Cardiac muscle cell (in vitro differentiated cells and primary cell): ENCODE measurements at places on chromosomes 13 and 19. TPM values are rescaled to one million over a fixed set of nuclear protein-coding genes. Genes with fewer than 3 reads are reported as not detected.
A peak's percentile ranks its signal among the peaks of the same experiment; 100 is the strongest.

Gene PAK4
- polyA plus RNA-seq = 32.5 and 62.2 TPM in 2 replicates

Gene FUT1
- not detected in 2 replicates for polyA plus RNA-seq

Gene KISS1R
- 1.9 and 3.2 TPM in 2 replicates for polyA plus RNA-seq

Gene ZNF28
- polyA plus RNA-seq = 11.7 and 13.4 TPM in 2 replicates

Gene LILRB1
- polyA plus RNA-seq = not detected in 2 replicates

Gene SPACA6
- 11.0 and 16.5 TPM in 2 replicates for polyA plus RNA-seq

Gene CYP2S1
- polyA plus RNA-seq = 0.60 and 2.3 TPM in 2 replicates

Gene GGN
- polyA plus RNA-seq = 1.2 and 3.4 TPM in 2 replicates

Gene ZNF492
- not detected in 2 replicates for polyA plus RNA-seq

- no peaks in the 10 kb centered on the region for H3K36me3 ChIP-seq
- no peaks in the 10 kb centered on the region for H3K27me3 ChIP-seq
- peaks cover 4% of the 10 kb centered on the region for H3K4me1 ChIP-seq
- no peak for DNase-seq
- no peak overlapping the region for H3K4me3 ChIP-seq
Measured at GRCh38 chr13:113996081-113996911, 22.4 kb upstream of the C13orf46 start.

DNA sequence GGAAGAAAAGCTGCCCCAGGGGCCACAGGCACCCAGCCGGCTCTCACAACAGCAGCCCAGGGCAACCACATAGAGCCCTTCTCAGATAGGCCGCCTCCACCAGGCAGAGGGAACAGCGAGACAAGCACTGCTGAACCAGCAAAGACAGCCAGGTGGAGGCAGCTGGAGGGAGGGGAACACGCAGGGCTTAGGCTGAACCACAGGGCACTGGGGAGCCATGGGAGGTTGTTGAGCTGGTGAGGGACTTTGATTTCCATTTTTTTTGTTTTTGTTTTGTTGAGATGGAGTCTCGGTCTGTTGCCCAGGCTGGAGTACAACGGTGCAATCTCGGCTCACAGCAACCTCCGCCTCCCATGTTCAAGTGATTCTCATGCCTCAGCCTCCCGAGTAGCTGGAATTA is 3.5 kb downstream of the GAMT start:
- no peaks in the 10 kb centered on the region for H3K27me3 ChIP-seq
- H3K4me3 ChIP-seq = no peak overlapping the region
- DNase-seq = no peak
- peaks cover 2% of the 10 kb centered on the region for H3K36me3 ChIP-seq

- H3K36me3 ChIP-seq = no peaks in the 10 kb centered on the region
- peak overlapping the region; percentile 66 for H3K27ac ChIP-seq
- no peaks in the 10 kb centered on the region for H3K27me3 ChIP-seq
- DNase-seq = peak; percentile 91
- H3K4me3 ChIP-seq = no peak overlapping the region
- H3K4me1 ChIP-seq = no peaks in the 10 kb centered on the region
Measured at GRCh38 chr19:49672131-49672919, 4.7 kb upstream of the PRMT1 start.

- no peaks in the 10 kb centered on the region for H3K36me3 ChIP-seq
- no peaks in the 10 kb centered on the region for H3K4me1 ChIP-seq
- no peak overlapping the region for H3K4me3 ChIP-seq
- H3K27me3 ChIP-seq = no peaks in the 10 kb centered on the region
- no peak for DNase-seq
- H3K27ac ChIP-seq = no peak overlapping the region
Measured at GRCh38 chr13:32883474-32883873, 132.7 kb upstream of the KL start.

- H3K27me3 ChIP-seq = no peaks in the 10 kb centered on the region
- no peaks in the 10 kb centered on the region for H3K36me3 ChIP-seq
- H3K4me1 ChIP-seq = peaks cover 16% of the 10 kb centered on the region
- DNase-seq = peak; percentile 19
- peak overlapping the region; percentile 91 for H3K27ac ChIP-seq
- peak overlapping the region; percentile 95 for H3K4me3 ChIP-seq
Measured at GRCh38 chr19:55641426-55642152, 787 bp downstream of the ZNF580 start.

- no peaks in the 10 kb centered on the region for H3K36me3 ChIP-seq
- DNase-seq = peak; percentile 66
- H3K4me3 ChIP-seq = peak overlapping the region; percentile 91
- peaks cover 4% of the 10 kb centered on the region for H3K4me1 ChIP-seq
- peak overlapping the region; percentile 97 for H3K27ac ChIP-seq
Measured at GRCh38 chr19:47609906-47610894, 1.3 kb downstream of the BICRA start.

GRCh38 chr13:32735859-32736258 is 149.6 kb downstream of the PDS5B start:
- no peak for DNase-seq
- no peak overlapping the region for H3K4me3 ChIP-seq
- H3K27me3 ChIP-seq = no peaks in the 10 kb centered on the region
- H3K36me3 ChIP-seq = no peaks in the 10 kb centered on the region

- no peak overlapping the region for H3K27ac ChIP-seq
- no peaks in the 10 kb centered on the region for H3K36me3 ChIP-seq
- H3K4me1 ChIP-seq = no peaks in the 10 kb centered on the region
- no peak overlapping the region for H3K4me3 ChIP-seq
Measured at GRCh38 chr19:37979547-37980082, 72.6 kb downstream of the SIPA1L3 start.

DNA sequence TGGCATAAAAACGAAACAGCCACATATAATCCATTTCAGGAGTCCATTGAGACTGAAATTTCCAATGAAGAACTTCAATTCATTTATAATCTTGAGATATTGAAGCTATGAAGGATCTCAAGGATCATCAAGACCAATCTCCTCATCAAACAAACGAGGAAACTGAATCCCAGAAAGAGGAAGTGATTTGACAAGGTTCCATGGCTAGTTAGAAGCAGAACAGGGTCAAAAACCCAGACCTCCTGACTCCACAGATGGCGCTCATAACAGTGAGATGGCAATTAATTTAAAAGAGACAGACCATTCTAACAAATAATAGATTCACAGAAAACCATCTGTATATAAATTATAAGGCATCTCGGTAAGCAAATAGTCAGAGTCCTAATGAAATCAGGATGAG is 229.7 kb downstream of the KCTD12 start:
- H3K36me3 ChIP-seq = no peaks in the 10 kb centered on the region
- no peak overlapping the region for H3K27ac ChIP-seq
- DNase-seq = no peak
- H3K27me3 ChIP-seq = no peaks in the 10 kb centered on the region
- peaks cover 3% of the 10 kb centered on the region for H3K4me1 ChIP-seq
- no peak overlapping the region for H3K4me3 ChIP-seq

DNA sequence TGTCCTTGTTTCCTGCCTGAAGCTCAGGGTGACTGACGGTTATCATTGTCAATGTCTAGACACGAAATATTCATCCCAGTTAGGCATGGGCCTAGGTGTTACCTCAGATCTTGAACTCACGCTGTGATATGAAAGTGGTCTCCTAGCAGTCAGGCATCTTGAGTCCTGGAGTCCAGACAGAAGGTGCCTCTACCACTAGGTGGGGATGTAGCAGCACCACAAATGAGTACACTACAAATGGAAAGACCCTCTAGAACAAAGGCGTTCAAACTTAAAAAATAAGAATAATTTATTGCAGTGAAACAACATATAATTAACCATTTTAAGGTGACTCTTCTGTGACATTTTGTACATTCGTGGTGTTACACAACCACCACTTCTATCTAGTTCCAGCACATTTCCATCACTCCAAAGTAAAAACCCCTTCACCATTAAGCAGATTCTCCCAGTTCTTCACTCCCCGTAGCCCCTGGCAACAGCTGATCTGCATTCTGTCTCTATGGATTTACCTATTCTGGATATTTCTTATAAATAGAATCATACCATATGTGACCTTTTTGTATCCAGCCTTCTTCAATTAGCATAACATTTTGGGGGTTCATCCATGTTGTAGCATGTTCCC is 11.9 kb upstream of the FRY start:
- DNase-seq = peak; percentile 74
- no peak overlapping the region for H3K27ac ChIP-seq
- no peak overlapping the region for H3K4me3 ChIP-seq
- no peaks in the 10 kb centered on the region for H3K36me3 ChIP-seq

GRCh38 chr19:56139847-56140582 is 1.1 kb upstream of the ZNF444 start:
- H3K36me3 ChIP-seq = no peaks in the 10 kb centered on the region
- H3K27me3 ChIP-seq = no peaks in the 10 kb centered on the region
- peak overlapping the region; percentile 50 for H3K27ac ChIP-seq
- peak overlapping the region; percentile 34 for H3K4me3 ChIP-seq
- DNase-seq = no peak
- H3K4me1 ChIP-seq = peaks cover 4% of the 10 kb centered on the region

DNA sequence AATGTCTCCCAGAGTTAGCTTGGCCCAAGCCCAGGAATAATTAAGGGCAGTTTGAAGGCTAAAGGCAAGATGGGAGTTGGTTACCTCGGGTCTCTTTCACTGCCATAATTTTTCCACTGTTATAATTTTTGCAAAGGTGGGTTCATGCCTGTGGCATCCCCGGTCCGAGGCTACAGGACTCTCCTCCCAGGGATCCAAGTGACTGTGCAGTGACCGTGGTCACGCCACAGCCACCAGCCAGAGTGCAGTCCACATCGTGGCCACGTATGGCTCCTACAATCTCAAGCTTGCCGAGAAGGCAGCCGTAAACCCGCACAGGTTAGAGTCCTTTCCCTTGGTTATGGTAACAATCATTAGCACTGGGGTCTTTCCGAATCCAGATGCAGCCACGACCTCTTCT is 36.8 kb downstream of the C13orf46 start:
- H3K4me3 ChIP-seq = no peak overlapping the region
- H3K4me1 ChIP-seq = peaks cover 5% of the 10 kb centered on the region
- no peaks in the 10 kb centered on the region for H3K27me3 ChIP-seq
- H3K27ac ChIP-seq = no peak overlapping the region
- no peaks in the 10 kb centered on the region for H3K36me3 ChIP-seq

DNA sequence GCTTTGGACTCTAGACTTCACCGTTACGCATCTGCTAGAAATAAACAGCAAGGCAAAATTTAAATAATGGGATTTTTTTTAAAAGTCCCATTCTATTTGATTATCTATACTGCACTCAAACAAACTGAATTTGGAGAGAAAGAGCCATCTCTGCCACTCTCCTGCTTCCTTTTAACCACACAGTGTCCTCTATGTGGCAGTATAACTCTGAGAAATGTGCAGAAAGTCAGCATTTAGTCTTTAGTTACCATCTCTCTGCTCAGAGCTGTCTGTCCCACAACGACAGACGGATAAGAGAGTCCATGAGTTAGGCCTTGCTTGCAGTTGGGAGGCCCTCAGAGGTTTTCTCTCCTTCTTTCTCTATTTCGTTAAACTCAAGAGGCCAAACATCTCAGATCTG is 21.2 kb downstream of the CCNA1 start:
- H3K36me3 ChIP-seq = no peaks in the 10 kb centered on the region
- no peaks in the 10 kb centered on the region for H3K4me1 ChIP-seq
- DNase-seq = peak; percentile 52
- no peaks in the 10 kb centered on the region for H3K27me3 ChIP-seq

DNA sequence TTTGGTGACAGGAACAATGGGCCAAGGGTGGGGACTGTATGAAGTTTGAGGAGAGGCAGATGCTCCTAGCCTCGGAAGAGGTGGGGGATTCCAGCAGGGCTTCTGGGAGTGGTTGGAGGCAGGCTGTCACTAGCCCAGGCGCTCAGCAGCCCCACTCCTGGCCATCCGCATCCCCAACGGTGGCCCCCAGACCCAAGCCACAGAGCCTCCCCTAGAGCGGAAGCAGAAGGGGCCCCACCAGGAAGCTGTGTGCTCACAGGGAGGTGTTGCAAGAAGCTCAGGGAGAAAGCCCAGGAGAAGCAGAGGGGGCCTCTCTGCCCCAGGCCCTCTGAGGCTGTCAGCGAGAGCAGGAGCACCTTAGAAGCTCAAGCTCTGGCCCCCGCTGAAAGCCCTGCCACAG is 8.3 kb downstream of the PRAM1 start:
- no peaks in the 10 kb centered on the region for H3K27me3 ChIP-seq
- no peak overlapping the region for H3K27ac ChIP-seq
- H3K4me3 ChIP-seq = no peak overlapping the region

DNA sequence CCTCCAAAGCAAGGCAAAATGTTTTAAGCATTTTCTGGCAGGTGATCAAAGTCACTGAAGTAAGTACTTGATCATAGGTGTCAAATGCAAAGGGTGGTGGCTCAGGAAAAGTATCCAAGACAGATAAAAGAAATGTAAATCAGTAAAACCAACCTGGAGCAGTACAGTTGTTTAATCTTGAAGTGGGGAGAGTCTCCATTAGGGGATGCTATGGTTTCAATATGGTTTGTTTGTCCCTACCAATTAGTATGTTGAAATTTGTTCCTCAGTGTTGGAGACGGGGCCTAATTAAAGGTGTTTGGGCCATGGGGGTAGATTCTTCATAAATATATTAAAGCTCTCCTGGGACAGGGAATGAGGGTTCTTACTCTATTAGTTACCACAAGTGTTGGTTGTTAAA is 1781.7 kb upstream of the PRR20A start:
- no peaks in the 10 kb centered on the region for H3K27me3 ChIP-seq
- no peak overlapping the region for H3K4me3 ChIP-seq
- H3K36me3 ChIP-seq = no peaks in the 10 kb centered on the region
- no peak overlapping the region for H3K27ac ChIP-seq
- peaks cover 5% of the 10 kb centered on the region for H3K4me1 ChIP-seq

- no peak overlapping the region for H3K27ac ChIP-seq
- no peaks in the 10 kb centered on the region for H3K36me3 ChIP-seq
- no peak overlapping the region for H3K4me3 ChIP-seq
- no peaks in the 10 kb centered on the region for H3K27me3 ChIP-seq
- peak; percentile 41 for DNase-seq
Measured at GRCh38 chr13:75704194-75704926, 68.2 kb downstream of the LMO7 start.

GRCh38 chr19:40363069-40363468 is 14.6 kb downstream of the PLD3 start:
- DNase-seq = no peak
- H3K36me3 ChIP-seq = peaks cover 6% of the 10 kb centered on the region
- peaks cover 18% of the 10 kb centered on the region for H3K4me1 ChIP-seq
- H3K4me3 ChIP-seq = no peak overlapping the region
- H3K27me3 ChIP-seq = no peaks in the 10 kb centered on the region

DNA sequence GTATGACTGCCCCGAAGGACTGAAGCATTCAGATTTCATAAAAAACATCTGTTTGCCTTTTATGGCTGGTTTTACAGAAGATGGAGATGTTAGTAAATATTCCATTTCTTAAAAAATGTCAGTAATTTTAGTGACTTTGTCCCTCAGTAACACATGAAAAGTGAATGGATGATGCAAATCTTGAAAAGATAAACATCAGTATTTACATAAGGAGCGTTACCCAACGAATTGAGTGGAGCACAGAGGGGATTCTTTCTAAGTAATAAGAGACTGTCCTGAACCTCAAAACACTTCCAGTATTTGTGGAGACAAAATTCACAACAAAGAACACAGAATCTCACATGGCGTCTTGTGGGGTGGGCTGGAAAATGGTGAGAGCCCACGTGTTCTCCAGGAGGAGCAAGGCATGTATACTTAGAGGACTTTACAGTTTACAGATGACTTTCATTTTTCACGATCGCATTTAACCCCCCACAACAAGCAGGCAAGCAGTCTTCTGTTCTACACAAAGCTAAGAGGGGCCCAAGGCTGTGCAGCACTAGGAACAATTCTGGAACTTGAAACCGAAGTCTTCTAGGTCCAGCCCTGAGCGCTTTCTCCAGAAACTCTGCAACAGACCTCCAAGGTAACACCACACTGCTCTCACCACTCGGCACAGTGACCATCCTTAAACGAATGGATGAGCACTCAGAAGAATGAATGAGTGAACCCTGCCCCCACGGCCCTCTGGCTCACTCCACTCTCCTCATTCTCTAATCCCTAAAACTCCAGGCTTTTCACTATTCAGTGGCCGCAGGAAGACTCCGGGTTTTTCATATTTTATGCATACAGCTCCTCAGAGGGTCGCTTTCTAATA is 709.8 kb downstream of the UQCRFS1 start:
- no peaks in the 10 kb centered on the region for H3K27me3 ChIP-seq
- no peak overlapping the region for H3K27ac ChIP-seq
- no peak for DNase-seq
- H3K4me1 ChIP-seq = no peaks in the 10 kb centered on the region
- H3K36me3 ChIP-seq = no peaks in the 10 kb centered on the region
